ENCODE measurements at places on chromosomes 12 and 14.

DNA sequence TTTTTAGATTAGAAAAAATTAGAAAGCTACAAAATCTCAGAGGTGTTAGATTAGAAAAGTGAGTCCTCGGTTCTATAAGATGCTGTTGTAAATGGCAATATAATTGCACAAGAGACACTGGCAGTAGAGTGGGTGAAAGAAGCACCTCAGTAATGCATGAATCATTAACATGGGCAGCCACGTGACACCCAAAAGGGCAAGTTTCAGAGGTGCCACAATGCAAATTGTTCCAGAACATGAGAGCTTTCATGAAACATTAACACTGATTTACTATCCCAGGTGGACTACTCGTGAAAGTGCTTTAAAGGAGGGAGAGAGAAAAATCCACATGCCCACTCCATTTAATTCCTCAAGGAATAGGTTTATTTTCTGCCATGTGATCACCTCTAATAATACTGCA, 108.4 kb downstream of the PTPRR start:
- no peak for DNase-seq

GRCh38 chr12:49403971-49404450, 36.7 kb downstream of the SPATS2 start:
- no peak for DNase-seq

- peak; percentile 57 for DNase-seq
Measured at GRCh38 chr14:83164016-83164415, 1630.4 kb upstream of the SEL1L start.

DNA sequence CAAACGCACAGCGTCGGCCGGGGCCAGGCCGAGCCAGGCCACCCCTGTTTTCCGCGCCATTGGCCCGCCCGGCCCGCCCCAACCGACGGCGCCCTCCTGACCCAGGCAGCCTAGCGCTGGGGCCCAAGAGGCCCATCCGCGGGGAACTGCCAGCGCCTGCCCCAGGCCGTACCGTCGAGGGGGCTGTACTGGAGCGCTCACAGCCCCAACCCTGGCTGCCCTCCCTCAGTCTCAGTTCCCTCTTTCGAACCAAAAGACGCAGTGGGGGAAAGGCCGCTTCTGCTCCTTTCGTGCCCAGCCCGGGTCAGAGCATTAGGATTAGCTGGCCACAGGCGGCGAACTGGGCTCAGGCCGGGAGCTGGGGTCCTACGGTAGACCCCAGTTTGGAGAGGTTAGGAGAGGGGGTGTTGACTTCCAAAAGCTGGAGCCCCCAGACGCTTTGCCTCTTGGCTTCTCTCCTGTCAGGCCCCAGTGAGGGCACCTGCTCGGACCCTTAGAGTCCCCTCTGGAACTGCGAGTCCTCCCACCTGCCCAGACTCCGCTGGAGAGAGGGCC, 1.9 kb downstream of the NKX2-1 start:
- no peak for DNase-seq

DNA sequence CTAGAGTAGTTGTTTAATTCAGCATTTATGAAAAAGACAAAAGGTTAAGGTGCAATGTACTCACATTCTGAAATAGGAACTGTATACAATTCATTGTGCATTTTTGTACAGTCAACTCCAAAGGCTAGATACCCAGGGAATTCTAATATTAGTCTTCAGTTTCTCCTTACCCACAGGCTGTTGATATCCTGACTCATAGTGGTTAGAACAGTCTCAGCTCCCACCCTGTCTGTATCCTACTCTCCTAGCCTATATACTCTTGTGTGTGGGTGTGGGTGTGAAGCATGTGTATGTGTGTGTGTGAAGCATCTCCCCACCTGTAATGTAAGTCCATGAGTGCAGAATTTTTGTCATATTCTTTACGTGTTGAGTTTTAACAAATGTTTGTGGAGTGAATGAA, 229.5 kb downstream of the NAV3 start:
- DNase-seq: no peak

- DNase-seq: no peak
Measured at GRCh38 chr12:101929365-101930041, 52.1 kb downstream of the DRAM1 start.

GRCh38 chr14:104239861-104240301, 101.5 kb downstream of the KIF26A start:
- no peak for DNase-seq

DNA sequence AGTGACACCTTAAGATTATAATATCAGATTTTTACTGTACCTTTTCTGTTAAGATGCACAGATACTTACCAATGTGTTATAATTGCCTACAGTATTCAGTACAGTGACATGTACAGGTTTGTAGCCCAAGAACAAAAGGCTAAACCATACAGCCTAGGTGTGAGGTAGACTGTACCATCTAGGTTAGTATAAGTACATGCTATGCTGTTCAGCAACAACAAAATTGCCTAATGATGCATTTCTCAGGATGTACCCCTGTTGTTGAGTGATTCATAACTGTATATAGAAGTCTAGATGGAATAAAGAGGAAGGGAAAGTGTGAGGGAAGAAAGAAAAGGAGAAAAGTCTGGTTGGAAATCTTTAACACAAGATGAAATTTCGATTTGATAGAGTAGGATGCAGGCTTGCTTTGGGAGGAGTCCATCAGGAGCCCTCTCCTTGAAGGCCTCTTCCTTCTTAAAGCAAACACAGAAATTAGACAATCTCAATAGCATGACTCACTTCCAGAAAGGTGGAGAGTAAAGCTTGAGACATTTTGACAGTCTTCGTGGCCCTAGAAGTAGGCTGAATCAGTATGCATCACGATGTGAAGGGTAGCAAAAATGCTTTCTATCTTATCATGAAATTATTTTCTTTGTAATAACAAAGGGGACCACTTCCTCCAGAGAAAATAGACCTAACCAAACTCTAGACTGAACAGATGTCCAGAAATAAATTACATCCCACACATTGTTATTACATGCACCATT, 191.5 kb downstream of the SYT1 start:
- peak; percentile 74 for DNase-seq

GRCh38 chr12:60269611-60270269, 673.9 kb downstream of the SLC16A7 start:
- DNase-seq: no peak

DNA sequence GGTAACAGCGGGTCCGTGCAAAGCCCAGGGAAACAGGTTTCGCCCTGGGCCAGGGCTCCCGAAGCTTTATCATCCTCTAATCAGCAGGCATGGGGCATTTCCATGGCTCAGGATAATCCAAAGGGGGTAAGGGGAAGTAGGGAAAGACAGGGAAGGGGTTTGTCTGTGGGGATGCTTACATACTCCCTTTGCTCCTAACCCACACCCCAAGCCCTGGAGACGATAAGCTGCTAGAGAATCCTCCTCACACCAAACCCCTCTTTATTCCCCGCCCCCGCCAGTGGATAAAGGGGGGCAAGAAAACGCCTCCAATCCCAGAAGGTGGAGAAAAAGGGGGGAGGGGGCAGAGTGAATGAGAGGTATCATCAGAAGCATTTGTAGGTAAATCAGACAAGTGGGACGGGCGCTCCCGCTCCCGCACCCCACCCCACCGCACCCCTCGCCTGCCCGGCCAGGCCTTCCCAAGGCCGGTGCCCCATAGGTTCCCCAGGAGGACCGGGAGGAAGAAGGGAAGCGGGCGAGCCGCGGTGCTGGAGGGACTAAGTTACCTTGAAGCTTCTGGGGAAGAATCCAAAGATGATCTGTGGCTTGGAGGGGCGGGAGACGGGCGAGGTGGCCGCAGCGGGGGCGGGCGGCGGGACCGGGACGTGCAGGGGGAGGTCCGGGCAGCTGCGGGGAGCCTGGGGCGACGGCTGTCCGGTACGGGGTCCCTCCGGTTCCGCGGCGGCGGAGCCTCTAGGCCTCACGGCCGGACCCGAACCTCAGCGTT, 762 bp downstream of the PPP2R5E start:
- peak; percentile 5 for DNase-seq

- DNase-seq: no peak
Measured at GRCh38 chr12:48557919-48558318, 11.9 kb downstream of the LALBA start.

DNA sequence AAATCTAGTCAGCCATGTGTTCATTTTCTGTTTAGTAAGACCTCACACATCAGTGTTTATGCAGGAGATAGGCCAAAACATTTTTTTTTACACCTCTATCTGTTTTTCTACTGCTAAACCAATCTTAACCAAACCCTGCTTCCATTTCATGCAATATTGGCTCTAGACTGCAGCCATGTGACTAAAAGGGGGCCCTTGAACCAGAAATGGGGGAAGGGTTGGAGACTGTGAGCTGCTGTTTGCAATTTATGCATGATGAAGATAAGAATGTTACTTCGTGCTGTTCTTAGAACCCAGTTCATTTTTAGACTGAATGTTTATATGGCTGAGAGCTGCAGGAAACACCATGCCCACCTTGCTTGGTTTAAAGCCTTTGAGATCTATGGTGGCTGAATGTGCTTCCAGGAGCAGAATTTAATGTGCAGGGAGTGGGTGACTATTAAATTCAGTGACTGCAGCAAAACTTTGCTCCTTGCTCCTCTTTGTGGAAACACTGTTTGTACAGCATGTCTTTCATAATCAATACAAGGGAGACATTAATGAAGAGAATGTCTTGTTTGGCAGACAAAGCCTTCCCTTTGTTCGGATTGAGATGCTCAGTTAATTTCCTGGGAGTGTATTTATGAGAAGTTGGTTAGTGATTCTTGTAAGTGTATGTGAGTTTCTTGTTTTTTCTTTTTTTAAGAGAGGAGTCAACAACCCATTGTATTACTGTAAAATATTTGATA, 53.6 kb downstream of the CHST11 start:
- DNase-seq: no peak

DNA sequence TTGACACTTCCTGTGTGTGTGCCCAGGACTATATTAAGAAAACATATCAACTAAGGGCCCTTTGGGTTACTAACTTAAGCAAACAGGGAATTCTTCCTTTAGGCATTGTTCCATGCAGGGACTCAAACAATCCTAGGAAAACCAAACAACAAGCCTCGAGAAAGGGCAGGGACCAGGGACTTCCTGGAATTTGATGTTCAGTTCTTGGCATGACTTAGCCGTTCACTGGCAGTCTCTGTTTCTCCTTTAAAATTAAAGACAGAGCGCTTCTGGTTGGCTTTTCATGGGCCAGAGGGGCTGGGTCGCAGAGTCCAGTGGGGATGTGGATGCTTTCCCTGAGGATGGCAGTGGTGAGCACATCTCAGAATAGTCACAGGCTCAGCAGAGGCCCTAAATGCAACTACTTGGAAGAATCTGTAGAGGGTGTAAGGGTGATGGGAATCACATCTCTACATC, 35.2 kb downstream of the RNFT2 start:
- DNase-seq: no peak

GRCh38 chr12:68001486-68002466, 12.5 kb downstream of the IFNG-AS1 start:
- peak; percentile 21 for DNase-seq

DNA sequence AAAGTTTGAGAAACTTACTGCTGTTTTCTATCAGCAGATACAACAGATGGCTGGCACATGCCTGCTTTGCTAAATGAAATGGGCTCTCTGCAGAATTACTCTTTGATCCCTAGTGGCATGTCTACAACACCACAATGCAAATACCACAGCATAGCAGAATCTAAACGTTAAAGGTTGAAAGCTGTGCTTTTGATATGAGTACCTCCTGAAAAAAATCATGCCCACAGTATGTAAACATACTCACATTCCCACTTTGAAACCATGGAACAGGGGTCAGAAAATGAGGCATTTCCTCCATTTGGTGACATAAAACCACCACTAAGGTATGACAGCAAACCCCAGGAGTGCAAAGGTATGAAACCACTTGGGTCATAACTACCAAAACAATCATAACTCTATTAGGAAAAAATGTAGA, 7.5 kb downstream of the WIF1 start:
- no peak for DNase-seq

- no peak for DNase-seq
Measured at GRCh38 chr12:65986047-65986446, 144.5 kb downstream of the LLPH start.
